ENCODE measurements at places on chromosomes 1 and 21.
A peak's percentile ranks its signal among the peaks of the same experiment; 100 is the strongest.

DNA sequence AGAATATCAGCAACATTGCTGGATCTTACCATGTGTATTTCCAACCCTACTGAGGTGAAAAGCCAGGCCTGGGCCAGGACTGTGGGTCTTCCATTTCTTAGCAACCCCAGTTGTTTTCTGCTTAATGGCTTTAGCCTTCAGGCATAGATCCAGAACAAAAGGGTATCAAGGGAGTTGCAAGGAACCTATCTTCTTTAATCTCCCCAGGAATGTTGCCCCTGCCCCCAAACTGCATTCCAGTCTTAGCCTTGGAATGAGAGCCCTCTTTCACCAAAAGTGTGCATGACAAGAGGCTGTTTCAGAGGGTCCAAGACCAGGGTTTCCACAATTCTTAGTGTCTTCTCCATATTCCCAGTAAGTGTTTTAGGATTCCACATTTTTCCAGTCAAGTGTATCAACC, 87.9 kb upstream of the SOX13 start:
- no peak for DNase-seq

- DNase-seq, result no peak
These were observed 128.2 kb downstream of the LBR start for GRCh38 chr1:225299624-225300023.

- no peak for DNase-seq
These were observed 93.3 kb upstream of the POU3F1 start for GRCh38 chr1:38139738-38140487.

DNA sequence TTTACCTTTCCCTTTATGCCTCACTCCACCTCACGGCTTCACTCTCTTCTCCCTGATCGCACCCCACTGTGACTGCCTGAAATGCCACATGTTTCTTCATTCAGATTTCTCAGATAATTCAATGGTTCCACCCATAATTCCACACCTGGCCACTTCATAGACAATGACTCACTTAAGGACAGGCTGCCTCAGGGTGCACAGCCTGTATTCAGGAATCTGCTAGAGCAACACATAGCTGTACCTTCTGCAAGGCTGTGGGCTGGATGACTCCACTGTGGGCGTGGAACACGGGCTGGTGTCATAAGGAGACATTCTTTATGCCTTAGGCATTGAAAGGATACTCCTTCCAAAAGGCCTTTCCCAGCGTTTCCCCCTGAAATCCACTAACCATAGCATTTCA, 36.1 kb downstream of the L1TD1 start:
- DNase-seq, result no peak

DNA sequence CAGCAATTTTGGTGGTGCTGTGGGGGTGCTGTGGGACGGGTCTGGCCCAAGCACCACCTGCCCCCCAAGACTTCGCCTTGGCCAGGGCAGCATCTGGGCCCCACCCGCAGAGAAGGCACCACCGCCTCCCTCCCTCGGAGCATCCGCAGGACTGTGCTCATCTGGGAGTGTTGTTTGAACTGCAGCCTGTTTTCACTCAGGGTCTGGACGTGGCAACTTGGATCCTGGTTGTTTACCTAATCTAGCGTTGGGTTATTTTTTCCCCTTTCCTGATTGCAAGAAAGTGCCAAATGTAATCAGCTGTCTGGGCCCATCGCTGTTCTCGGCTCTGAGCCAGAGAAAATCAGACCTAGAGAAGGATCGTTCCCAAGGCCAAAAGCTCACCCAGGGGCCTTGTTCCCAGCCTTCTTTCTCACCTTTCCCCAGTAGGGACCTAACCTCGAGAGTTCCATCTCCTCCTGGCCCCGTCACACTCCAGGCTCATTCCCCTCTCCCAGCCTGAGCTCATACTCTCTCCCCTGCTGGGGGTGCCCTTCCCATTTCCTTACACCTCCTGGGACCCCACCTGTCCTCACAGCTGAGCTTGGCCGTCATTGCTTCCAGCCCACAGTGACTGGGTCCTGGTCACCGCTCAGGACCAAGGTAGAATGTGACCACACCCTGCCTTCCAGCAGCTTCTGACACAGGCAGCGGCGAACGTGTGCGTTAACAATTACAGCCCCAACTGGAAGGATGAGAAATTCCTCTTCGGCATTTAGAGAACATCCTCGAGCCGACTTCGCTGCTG, 72.0 kb upstream of the FAM20B start:
- DNase-seq, result no peak

- DNase-seq, result no peak
These were observed 39.1 kb downstream of the MATN1 start for GRCh38 chr1:30684259-30684658.

- peak; percentile 28 for DNase-seq
These were observed 1.6 kb downstream of the SPEN start for GRCh38 chr1:15848929-15849774.

DNA sequence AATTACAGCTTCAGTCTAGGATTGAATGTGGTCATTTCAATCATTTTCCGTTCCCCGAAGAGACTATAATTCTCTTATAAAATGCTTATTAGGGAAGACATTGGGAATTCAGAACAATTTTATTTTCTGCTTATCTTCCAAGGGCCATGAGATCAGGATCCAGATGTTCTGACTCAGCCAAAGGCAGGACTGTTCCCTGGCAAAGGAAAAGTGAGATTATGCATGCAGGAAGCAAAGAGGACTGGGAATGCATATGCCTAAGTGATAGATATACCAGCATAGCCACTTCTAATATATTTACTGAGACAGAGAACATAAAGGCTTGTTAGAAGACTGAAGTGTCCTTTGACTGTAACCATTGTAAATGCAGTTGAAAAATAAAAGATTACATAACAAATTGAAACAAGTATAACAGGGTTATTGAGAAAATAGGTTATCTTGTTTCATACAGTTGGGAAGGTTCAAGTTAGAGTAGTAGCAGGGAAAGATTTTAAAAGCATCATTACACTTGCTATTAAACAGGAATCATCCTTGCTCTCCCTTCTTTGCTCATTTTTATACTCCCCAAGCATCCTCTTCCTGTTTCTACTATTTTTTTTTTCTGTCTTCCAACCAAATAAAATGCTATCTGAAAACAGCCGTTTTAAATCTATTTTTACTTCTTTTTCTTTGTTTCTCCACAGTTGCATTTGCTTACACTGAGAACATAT, 439.6 kb upstream of the ADAMTS5 start:
- no peak for DNase-seq

DNA sequence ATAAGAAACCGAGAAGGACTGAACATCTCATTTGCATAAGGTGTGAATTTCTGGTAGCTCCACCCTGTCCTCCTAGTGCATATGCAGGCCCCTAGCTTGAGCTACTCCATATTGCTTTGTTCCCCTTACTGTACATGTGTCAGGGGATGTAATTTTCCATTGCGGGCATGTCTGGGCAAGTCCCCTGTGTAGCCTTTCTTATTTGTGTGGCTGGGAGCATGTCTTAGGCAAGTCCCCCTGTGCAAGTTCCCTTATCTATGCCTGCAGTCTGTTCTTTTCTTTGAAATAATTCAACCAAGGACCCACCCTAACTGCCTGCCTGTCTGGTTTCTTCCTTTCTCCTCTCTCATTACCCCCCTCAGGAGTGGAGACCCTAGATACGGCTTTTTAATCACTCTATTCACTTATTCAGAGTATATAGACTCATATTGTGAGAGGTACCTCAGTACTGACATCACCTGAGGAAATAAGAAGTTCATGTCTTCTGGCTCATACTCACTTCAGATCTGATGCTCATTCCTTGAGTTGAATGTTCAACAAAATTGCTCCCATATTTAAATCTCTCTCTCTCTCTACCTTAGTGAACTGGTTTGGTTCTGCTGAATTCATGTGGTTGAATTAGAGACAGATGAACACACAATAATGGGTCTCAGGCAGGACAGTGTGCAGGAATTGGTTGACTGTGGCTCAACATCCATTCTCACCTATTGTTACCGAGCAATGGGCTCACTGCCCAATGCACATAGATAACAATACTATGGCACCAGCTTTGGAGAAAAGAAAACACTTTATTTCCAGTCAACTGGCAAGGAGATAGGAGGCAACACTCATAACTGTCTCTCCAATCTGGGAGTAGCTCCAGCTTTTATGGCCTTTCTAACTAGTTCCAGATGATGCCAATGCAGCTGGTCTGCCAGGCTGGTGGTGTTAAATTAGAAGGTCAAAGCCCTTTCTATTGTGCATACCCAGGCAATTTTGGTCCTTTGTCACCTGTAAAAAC, 27.9 kb upstream of the NPL start:
- no peak for DNase-seq

- no peak for DNase-seq
These were observed 113.0 kb upstream of the ZNF648 start for GRCh38 chr1:182174513-182174855.

GRCh38 chr1:223714849-223715603, 2.7 kb downstream of the CAPN2 start:
- DNase-seq, result no peak

DNA sequence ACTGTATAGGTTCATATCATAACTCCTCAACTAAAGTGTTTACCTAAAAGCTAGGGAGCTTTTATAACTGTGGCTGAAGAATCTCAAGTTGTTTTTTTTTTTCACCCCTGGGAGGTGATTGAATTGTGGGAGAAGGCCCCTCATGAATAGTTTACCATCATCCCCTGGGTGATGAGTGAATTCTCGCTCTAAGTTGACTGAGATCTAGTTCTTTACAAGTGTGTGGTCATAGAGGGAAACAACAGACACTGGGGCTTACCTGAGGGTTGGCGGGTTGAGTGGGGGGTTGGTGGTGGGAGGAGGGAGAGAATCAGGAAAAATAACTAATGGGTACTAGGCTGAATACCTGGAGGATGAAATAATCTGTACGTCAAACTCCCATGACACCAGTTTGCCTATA, 7.9 kb upstream of the ZSCAN20 start:
- DNase-seq, result no peak

GRCh38 chr1:38872401-38873026, 634 bp downstream of the MYCBP start:
- DNase-seq, result peak; percentile 24

DNA sequence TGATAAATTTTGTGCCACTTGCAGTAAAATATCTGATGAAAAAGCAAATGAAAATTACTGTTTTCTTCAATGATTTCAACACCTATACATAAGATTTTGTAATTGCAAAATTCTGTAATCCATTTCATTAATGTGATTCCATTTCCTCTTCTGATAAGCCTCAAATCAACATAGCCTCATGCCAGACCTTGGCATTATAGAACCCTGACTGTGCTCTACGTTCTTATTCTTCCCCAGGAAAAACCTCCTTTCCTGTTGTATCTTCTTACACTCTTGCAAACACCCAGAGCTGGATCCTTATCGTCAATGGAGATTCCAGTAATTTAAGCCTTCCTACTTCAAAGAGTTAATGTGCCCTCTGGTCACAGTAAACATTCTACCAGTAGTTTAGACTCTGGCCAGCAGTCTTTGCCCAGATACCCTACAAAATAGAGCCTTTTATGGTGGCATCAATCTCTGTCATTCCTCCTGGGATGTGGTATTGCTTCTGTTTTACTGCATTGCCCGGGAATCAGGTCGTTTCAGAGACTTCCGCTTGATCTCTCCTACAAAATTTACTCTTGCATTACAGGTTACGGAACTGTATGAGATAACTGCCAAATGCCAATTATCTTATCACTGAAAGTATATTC, 48.5 kb upstream of the CHRM3 start:
- no peak for DNase-seq

DNA sequence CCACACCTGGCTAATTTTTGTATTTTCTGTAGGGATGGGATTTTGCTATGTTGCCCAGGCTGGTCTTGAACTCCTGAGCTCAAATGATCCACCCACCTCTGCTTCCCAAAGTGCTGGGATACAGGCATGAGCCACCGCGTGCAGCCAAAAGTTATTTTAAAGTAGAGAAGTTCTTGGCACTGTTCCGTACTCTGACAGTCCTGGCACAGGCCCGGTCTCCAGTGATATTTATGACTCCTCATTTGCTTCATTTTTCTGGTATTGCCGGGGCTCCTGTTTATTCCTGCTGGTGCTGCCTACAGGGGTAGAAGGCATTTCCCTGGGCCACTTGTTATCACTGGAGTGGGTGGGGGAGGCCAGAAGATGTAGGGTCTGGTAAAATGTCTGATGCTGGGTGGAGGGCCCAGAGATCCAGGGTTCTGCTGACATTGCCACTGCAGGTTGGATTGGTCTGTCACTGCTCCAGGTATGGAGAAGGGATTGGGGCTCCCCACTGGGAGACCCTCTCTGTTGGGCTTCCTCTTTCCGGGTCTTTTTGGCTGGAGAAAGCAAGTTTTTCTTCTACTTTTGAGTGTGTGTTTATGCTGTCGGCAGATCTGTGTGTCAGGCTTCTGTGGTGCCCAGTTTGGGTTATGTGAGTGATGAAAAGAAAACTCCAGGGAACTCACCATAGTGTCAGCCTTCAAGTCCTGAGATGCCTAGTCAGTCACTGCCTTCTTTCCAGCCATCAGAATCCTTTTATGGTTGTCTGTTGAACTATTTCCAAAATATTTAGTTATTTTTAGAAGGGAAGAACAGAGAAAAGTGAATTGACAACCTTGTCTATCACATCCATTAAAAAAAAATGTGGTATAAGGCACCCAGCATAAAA, 4.5 kb downstream of the MROH7 start:
- DNase-seq, result no peak

DNA sequence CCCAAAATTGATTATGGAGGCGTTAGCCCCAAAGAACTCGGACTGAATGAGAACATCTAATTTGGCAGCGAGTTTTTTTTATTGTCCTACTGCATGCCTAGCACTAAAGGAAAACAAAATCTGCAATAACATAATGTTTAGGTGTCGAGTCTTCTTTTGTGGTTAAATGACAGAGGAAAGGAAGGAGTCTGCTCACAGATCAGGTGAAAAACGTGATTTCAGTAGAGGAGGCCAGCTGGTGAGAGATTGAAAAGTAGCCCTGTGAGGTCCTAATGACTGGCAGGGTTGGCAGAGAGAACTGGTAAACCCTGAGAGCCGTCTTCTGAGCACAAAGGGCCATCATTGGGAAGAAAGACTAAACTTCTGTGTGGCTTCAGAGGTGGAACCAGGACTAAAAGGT, 24.2 kb downstream of the WDTC1 start:
- no peak for DNase-seq

DNA sequence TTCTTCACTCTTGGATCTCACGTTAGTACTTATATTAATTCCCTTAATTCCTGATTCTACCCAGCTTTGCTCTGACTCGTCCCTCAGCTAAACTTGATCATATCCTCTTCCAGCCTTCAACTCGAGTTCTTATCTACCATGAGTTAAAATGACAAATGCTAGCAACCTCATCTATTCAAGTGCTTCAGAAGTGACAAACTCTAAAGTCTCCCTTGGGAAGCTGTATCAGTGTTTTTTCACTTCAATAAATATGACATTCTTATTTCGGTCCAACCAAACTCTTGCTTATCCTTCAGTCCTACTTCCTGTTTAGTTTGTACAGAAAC, 75.3 kb downstream of the FOXJ3 start:
- DNase-seq, result no peak

GRCh38 chr1:192575499-192576189, at the start of gene RGS1:
Gene RGS1, plus strand, starts transcription at chr1:192575773. Its CDS starts 20 bp downstream, at chr1:192575793.
- DNase-seq, result peak; percentile 25

Measured in activated CD4-positive, CD25-positive, alpha-beta regulatory T cell (primary cell).